ENCODE measurements at places on chromosomes 7 and 10.

GRCh38 chr7:120014925-120015465 lies 258.0 kb upstream of the KCND2 start:
- DNase-seq, result no peak

DNA sequence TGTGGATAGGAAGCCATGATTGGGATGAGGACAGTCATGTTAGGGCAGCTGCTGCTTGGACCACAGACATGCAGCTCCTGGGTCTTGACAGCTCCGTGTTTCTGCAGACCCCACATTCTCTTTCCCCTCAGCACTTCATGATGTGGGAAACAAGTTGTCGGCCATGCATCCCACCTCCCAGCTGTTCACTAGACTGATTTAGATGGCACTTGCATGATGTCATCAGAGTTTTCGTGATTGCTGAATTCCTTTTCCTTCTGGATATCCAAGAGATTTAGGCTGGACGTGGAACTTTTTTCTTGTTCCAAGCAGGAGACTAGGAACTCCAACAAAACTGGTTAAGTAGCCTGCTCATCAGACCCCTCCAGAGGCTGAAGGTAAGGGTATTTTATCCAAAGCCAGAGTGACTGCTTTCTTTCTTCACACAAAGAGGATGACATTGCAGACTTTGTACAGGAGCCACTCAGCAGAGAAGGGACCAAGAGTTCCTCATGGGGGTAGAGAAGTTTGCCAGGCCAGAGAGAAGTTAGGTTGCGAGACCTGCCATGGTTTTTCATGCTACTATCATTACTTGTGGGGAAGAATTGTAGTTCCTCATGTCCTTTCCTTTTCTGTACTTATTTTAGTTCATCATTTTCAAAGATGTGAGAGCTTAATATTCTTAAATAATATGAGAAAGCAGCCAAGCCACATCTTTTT lies 117.7 kb upstream of the GJD4 start:
- no peak for DNase-seq

- DNase-seq, result no peak
Measured at GRCh38 chr10:132939957-132940790, 2.2 kb downstream of the CFAP46 start.

GRCh38 chr10:62095181-62096122 lies 173.2 kb downstream of the RTKN2 start:
- peak; percentile 85 for DNase-seq

DNA sequence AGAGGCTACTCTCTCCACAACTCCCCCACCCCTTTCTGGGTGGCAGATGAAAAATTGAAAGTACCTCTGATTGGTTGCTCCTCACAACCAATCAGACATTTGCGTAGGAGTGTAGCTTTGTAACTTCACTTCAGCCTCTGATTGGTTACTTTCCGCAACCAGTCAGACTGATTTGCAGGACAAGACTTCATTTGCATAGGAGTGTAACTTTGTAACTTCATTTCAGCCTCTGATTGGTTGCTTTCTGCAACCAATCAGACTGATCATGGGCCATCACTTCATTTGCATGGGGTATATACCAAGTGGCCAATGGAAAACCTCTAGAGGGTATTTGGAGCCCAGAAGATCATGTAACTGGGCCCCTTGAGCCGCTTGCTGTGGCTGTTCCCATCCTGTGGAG lies 25.6 kb downstream of the CDNF start:
- no peak for DNase-seq

DNA sequence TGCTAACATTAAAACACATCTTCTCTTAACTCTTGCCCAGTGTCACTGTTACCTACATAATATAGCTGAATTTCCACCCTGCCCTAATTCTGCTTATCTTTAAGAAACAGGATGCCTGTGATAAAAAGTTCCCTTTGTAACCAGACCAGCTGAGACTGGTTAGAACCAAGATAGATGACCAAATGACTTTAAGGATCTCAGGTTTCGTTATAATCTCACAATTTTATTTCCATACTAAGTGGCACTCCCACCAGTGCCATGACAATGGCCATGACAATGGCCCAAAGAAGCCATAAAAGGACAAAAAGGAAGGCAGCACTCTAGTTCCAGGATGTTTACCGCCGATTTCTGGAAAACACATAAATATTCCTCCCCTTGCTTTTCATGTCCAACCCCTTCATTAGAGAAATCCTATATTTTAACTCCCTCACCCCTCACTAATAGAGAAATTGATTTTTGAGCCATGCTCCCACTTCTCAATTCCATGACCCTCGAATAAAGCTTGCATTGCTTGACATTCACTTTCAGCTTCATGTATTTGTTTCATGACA lies 126.1 kb downstream of the ELAPOR2 start:
- DNase-seq, result no peak

- DNase-seq, result no peak
Measured at GRCh38 chr7:91137153-91137787, 127.0 kb upstream of the FZD1 start.

DNA sequence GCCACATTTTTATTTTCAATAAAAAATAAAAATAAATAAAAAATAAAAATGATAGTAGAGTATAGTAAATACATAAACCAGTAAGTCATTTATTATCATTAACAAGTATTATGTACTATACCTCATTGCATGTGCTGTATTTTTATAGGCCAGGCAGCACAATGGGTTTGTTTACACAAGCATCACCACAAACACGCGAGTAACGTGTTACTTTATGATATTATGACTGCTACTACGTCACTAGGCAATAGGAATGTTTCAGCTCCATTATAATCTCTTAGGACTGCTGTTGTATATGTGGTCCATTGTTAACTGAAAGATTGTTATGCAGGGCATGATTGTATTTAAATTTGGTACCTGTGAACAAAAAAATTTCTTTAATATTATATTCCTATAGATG lies 20.8 kb upstream of the SDHAF3 start:
- no peak for DNase-seq

DNA sequence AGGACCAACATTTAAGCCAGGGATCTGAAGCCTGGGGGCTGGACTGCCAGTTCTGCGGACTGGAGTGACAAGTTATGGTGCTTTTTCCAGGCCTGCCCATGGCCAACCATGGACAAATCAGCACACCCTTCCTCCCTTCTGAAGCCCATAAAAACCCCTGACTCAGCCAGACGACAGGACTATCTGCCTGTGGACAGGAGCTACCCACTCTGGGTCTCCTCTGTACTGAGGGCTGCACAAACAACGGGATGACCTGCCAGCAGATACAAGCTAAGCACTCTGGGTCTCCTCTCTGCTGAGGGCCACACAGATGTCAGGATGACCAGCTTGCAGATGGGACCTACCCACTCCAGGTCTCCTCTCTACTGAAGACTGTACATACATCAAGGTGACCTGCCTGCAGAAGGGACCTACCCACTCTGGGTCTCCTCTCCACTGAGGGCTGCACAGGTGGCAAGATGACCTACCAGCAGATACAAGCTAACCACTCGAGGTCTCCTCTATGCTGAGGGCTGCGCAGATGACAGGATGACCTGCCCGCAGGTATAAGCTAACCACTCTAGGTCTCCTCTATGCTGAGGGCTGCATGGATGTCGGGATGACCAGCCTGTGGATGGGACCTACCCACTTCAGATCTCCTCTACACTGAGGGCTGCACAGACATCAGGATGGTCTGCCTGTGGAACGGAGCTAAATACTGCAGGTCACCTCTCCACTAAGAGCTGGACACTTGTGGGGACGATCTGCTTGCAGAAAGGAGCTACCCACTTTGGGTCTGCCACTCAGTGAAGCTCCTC lies 110.1 kb upstream of the GPR22 start:
- DNase-seq, result no peak

DNA sequence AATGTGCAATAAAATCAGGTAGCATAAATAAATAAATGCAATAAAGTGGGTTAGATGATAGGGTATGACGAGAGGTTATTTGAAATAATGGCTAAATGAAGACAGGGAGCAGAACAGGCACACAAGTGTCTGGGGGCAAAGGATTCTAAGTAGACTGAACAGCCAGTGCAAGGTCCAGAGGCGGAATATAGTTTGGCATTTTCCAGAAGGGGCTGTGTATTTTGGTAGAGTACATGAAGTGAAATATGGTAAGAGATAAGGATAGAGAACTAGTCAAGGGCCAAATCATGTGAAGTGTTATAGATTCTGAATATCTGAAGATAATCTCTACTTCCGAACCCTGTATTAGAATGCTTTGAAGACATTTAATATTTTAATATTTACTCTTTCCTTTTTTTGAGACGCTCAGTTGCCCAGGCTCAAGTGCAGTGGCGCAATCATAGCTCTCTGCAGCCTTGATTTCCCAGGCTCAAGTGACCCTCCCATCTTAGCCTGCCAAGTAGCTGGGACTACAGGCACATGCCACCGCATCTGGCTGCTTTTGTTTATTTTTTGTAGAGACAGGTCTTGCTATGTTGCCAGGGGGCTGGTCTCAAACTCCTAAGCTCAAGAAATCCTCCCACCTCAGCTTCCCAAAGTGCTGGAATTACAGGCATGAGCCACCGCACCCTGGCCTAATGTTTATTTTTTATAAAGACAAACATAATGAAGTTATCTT lies 44.4 kb upstream of the CD36 start:
- no peak for DNase-seq

GRCh38 chr10:105183536-105183935 lies 542.4 kb downstream of the SORCS3 start:
- no peak for DNase-seq

DNA sequence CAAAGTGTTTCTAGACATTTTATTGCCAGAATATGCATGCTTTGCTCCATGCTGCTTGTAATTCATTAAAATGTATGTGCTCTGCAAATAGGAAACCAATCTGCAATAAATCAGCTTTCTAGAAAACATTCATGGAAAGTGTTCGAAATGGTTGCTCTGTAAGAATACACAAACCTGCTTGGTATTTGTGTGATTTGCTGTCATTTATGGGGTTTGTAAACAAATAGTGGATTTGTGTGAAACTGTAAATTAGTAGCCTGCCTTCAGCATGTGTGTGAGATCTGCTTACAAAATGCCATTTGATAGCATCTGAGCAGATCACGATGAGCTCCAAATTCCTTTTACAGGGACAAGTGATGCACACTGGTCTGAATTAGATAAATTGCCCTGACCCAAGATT lies 219.0 kb upstream of the CSTF2T start:
- no peak for DNase-seq

GRCh38 chr10:19014034-19014433 lies 34.6 kb upstream of the MALRD1 start:
- DNase-seq, result no peak

GRCh38 chr7:90425376-90425775 lies 22.1 kb downstream of the CLDN12 start:
- DNase-seq, result no peak

DNA sequence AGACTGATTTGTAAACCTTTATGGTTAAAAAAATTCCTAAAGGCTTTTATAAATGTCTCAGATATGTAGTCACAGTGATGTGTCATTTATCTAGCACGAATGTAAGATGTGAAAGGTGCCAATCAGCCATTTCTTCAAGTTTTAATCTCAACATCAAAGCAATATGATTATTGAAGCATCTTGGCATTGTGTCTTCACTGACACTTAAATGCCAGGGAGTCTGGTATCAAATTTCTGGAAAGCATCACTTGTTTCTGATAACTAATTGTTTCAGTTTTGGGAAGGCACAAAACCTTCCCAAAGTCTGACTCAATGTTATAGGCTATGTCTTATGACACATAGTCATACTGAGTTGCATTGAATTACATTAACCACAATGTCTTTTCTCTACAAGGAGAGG lies 492.0 kb upstream of the CNTNAP2 start:
- DNase-seq, result no peak

DNA sequence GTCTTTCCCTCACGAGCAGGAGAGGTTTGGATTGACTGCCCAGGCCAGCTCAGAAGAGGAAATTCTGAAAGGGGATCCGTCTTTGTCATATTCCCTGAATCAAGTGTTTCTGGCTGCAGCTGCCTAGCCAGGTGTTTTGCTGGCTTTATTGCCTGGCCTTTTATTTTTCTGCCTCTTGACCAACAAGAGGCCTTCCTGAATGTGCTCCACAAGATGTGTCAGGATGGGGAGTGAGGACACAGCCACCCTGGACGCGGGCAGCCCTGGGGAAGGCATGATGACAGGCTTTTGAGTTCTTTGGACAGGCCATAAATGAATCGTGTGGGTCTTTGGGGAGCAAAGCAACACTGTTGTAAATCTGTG lies 163.6 kb downstream of the CAMK1D start:
- DNase-seq, result no peak

- no peak for DNase-seq
Measured at GRCh38 chr10:30791197-30791611, 161.7 kb upstream of the LYZL2 start.

GRCh38 chr10:63798599-63799498 lies 277.6 kb downstream of the REEP3 start:
- DNase-seq, result peak; percentile 91

GRCh38 chr7:39269034-39269433 lies 291.3 kb downstream of the POU6F2 start:
- DNase-seq, result no peak

DNA sequence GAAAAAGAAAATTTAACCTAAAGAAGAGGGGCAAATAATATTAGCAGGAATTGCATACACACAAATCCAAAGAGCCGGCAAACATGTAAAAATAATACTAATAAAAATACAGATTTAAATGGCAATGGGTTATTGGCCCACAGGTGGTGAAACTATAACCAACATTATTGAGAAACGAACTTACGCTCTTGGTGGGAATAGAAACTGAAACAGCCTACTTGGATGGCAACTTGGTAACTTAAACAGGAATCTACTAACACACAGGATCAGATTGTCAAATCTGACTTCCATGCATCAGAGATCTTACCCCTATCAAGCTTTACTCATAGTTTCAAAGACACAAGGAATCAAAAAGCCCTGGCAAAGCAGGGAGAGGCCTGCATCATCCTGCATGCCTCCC lies 66.5 kb downstream of the ANLN start:
- no peak for DNase-seq

GRCh38 chr7:95794917-95795515 lies 22.7 kb downstream of the DYNC1I1 start:
- peak; percentile 5 for DNase-seq

DNA sequence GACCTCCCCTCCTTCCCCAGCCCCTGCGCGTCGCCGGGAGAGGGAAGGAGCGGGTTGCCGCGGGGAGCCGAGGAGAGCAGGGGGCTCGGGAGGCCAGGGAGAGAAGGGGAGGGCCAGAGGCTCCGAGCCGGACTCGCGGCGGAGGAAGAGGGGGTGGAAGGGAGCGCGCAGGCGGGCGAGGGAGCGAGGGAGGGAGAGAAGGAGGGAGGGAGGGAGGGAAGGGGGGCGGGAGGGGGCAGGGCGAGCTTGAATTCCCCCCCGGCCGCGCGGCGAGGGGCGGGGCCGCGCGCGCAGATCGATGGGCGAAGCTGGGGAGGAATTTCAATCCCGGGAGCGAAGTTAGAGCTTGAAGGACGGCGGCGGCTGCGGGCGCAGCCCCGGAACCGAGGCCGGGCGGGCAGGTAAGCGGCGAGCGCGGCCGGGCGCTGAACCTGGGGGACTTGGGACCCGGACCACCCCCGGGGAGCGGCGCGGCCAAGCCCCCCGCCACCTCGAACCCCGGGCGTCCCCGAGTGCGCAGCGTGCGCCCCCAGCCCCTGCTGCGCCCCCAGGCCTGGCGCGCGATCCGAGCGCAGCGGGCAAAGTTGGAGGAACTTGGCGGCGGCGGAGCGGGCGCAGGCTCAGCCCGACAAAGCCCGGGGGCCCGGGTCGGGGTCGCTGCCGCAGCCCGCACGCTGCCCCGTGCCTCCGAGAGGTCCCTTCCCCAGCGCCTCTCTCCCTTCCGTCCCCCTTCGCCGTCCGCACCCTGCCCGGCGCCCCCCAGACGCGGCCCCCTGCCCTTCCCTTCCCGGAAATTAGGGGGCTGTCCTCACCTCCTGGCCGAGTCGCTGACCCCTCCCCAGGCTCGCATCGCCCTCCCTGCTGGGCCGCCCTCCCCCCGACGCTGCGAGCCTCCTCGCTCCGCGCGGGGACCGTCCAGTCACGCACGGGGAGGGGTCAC lies at the start of gene ELFN1:
ELFN1 (plus strand) TSS at position 324 of the 940 bp plus-strand sequence. CDS start 74,320 bp downstream, outside the sequence.
- DNase-seq, result no peak
